ENCODE measurements at places on chromosomes 11 and 22.

DNA sequence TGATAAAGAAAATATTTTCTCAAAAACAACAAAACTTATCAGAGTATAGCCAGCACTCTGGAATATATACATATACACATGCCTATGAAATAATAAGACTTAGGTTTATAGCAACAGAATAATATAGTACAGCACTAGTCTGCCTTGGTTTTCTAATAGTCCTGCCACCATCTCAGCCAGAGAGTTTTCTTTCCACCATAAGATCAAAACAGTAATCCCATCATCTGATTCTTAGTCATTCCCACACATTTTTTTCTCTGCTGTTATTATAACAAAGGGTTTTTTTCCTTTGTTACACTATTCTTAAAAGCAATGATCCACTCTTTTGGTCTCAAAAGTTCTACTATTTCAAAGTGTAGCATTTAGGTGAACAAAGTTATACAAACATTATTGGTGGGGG lies 15.1 kb downstream of the MTMR2 start:
- DNase-seq = no peak

- DNase-seq = no peak
These were observed 23.6 kb downstream of the FLI1 start for GRCh38 chr11:128717516-128717915.

GRCh38 chr11:36751335-36751781 lies 153.3 kb upstream of the RAG2 start:
- DNase-seq = no peak

- DNase-seq = peak; percentile 41
These were observed 57.0 kb downstream of the BCR start for GRCh38 chr22:23237201-23237798.

DNA sequence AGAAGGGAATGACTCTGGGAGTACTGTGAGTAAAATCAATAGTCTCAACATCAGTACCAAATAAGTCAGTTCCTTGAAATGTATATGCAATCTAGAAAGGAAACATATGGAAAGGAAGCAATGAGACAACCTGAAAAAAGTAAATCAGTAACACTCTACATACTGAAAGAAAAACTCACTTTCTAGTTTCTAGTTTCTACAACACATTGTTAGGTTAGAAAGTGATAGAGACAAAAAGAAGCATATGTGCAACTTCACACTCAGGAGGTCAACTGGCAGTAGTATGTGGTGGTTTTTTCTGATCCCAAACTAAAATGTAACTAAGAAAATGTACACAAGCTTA lies 156.5 kb upstream of the SOX6 start:
- no peak for DNase-seq

GRCh38 chr22:35972559-35972958 lies 56.1 kb downstream of the RBFOX2 start:
- no peak for DNase-seq

GRCh38 chr11:44808053-44808753 lies 81.4 kb downstream of the TSPAN18 start:
- no peak for DNase-seq

GRCh38 chr11:108915666-108916065 lies 250.8 kb downstream of the DDX10 start:
- no peak for DNase-seq

DNA sequence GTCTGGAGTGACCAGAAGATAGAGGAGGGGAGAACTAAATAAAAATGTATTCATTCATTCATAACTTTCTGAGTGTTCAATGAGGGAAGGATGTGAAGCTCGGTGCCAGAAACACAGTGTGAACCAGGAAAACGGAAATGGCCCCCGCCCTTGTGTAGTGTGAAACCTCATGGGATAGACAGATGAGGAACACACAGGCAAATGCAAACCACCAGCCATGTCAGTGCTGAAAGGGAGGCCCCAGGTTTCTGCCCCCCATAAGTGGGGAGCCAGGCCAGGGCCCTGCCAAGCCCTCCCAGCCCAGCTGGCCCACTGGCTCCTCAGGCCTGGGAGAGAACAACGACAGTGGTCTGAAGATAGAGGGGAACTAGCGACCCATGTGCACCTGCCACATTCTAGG lies 30.5 kb downstream of the LARGE1 start:
- no peak for DNase-seq

DNA sequence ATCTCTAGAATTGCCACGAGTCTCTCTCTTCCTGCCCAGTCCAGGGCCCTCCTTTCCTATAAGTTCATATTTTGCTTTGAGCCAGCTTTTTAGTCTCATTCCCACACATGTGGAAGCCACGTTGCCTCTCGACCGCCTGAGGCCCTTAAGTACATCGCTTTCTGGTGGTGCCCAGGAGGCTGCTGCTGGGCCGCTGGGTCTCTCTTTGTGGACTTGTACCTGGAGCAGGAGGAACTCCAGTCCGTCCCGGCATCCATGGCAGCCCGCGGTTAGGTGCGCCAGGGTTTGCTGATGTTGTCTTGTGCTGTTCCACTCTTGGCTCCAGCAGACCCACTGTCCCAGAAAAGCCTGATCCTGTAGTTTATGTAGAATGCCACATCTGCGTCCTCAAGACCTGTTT lies 41.0 kb downstream of the NAT10 start:
- no peak for DNase-seq

Measured in AG04450 (cell line).